ENCODE measurements at places on chromosomes 7 and 10.

DNA sequence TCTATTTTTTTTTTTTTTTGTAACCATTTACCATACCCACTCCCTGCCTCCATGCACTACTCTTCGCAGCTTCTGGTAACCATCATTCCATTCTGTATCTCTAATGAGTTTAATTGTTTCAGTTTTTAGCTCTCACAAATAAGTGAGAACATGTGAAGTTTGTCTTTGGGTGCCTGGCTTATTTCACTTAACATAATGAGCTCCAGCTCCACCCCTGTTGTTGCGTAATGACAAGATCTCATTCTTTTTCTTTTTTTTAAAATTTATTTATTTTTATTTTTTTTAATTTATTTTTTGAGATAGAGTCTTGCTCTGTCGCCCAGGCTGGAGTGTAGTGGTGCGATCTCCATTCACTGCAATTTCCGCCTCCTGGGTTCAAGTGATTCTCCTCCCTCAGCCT lies 142.3 kb upstream of the PCLO start:
- DNase-seq: no peak

DNA sequence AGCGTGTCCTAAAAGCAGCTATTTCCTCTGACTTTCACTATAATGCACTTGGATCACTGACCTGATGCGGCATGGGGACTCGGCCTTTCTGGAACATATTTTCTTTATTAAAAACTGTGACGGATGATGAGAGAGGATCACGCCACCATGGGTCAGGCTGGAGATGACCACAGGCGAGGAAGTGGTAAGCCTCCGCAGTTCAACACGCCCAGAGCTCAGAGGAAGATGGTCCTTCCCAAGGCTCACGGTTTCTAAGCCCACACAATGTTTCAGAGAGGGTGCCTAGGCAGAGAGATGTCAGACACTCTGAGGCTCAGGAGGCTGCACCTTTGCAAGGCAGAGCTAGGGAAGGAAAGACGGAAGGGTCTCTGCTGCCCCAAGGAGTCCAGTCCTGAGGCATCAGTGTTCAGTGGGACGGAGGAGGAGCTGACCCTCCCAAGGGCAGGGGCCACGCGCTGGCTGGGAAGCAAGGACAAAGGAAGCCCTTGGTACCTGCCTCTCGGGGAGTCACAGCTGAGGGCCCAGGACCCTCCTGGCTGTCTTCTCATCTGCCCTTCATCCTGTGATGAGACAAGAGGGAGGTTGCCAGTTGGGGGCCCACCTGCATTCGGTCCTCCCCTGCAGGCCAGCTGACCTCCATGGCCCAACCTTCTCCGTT lies 9.5 kb downstream of the CHST15 start:
- DNase-seq: no peak

DNA sequence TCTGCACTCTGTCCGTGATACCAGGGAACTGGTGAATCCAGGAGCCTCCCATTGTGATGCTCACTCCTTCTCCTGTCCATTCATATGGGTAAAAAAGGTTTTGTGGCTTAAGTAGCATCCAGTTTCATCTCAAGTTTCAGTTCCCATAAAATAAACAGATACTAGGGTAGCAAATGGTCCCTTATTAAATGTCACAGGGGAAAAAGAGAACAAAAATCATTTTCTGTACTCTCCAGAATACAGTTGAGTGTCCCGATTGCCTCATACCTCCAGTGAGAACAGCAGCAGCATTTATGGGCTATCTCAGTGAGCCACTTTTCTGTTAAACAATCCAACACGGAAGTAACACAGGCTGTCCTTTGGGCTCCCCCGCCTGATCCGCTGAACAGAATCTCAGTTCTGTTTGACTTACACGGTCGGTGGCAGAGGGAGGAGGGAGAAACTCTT lies 179.6 kb downstream of the CELF2 start:
- no peak for DNase-seq

- DNase-seq: no peak
Measured at GRCh38 chr10:111131168-111131799, 54.5 kb downstream of the ADRA2A start.

Data from Calu3 (cell line).